ENCODE measurements at places on chromosomes 1 and 21.
A peak's percentile ranks its signal among the peaks of the same experiment; 100 is the strongest.

- no peak for DNase-seq
Measured at GRCh38 chr1:175363031-175363430, 170.5 kb upstream of the KIAA0040 start.

GRCh38 chr1:223700942-223701637, 11.2 kb upstream of the CAPN2 start:
- no peak for DNase-seq

DNA sequence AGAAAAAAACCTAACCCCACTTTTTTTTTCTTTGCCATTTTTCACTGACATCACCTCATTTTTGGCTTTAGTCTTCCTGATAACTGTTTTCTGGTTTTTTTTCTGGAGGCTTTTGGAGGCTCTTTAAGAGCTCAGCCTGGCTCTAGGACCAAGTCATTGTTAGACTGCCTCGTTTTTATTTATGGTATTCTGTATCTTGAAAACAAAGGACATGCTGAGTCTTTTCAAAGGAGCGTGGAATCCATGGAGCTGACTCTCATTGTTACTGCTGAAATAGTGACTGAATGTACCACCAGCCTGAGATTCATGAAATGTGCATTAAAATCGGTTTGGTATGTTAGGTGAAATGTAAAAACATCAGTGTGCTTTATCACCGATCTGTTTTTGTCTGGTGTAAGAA, 28.0 kb downstream of the RASAL2 start:
- DNase-seq = no peak

DNA sequence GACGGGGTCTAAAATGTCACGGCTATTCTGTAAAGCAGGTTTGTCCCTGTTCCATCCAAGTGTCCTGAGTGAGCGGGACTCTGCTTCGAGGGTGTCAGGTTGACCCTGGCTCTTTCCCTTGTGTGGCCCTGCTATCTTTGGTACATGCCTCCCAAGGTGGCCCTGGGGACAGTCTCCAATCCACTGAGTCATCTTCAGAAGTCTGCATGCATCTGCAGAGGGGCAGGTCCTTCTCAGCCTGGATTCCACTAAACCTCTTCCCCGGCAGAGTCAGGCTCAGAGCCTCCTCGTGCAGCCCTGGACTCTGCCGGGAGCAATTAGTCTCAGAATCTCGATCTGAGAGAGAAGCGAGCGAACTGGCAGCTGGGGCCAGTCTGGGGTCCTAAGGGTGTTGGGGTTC, 50.1 kb upstream of the KCNJ15 start:
- no peak for DNase-seq

- peak; percentile 77 for DNase-seq
Measured at GRCh38 chr1:226912587-226913176, 27.4 kb upstream of the COQ8A start.

DNA sequence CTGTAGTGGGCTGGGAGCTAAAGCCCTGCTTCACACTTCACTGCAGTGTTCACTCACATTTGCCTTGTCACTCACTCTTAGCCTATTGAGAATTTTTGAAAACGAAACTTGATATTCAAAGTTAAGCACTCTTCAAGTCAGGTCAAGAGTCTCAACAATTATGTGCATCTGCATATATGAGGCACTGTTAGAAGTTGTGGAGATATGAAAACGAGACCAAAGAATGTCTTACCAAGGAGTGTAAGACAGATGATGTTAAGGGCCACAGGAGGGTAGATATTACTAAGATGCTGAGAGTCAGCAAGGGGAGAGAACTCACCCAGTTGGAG, 64.7 kb upstream of the GJA8 start:
- no peak for DNase-seq

- DNase-seq = no peak
Measured at GRCh38 chr1:63983391-63984256, 209.8 kb downstream of the ROR1 start.

GRCh38 chr1:3863231-3863935, 6.1 kb downstream of the DFFB start:
- no peak for DNase-seq

DNA sequence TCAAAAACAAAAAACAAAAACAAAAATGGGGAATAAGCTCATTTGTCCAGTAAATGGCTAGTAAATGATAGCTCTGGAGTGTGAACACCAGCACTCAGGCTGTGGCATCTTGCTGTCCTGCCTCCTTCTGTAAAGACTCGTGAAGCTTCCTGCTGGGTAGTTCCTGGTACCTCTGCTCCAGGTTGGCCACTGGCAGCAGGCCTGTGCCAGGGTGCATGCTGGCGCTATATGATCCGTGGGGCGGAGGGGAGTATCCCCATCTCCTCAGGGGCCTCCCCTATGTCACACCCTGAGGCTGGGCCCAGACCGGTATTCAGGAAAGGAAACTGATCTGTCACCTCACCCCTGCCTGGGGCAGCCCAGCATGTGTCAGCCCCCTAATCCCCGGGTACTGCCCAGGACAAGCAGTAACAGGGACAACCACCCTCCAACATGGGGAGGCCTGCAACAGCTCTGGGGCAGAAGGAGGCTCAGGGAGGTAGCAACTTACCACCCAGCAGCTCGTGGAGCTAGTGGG, 14.1 kb downstream of the ALPL start:
- no peak for DNase-seq

DNA sequence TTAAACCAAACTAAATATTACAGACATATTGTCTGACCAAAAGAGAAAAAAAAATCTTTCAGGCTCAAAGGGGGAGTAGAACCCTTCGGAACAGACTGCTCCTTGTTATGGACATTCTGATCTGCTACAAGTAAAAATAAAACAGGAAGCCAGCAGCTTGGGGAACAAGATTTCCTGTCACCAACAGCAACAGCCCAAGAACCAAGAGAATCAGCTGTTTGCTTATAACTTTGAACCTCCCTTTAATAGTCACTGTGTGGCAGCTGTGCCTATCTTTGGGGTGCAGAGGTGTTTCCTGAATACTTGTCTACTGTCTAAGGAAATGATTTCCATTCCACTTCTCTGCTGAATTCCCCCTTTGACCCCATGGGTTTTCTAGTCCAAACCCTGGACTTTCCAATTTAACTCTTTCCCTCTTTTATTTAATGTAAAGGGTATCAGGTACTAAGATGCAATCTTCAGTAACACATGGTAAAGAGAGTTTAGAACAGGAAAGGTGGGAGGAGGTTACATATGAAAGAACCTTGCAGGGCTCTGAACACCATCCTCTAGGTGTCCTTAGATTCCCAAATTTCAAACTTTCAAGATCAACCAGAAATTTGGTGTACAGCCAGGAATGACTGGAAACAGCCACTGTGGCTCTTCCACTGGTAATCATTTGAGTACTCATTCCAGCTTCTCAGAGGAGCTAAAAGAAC, 38.6 kb downstream of the GPR3 start:
- no peak for DNase-seq

DNA sequence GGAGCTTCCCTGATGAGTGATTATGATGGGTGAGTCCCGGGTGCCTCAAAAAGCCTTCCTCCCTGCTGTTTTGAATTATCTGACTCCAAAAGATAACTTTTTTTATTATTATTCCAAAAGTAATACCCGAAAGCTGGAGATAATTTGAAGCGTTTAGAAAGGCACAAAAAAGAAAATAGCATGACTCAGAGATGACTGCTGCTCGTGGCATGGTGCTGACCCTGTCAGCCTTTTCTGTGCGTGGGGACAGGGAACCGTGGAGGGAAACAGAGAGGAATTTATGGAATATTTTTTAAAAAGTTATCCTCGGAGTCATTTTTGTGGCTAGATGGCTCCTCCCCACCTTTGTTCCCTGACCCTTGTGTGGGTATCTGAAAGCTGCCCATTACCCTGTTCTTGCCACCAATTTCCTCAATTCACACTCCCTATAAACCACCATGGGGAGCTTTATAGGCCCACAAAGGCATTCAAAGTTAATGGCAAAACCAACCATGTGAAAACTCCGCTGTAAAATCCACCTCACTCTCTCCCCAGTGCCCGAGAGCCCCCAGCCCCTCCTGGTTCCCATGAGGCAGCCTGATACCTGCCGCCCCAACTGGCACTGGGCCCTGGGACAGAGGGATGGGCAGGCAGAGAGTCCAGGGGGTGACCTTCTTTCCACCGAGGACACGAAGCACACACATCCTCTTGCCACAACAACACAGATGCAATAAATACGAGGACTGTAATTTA, 37.5 kb downstream of the IGSF21 start:
- no peak for DNase-seq

- DNase-seq = no peak
Measured at GRCh38 chr1:56375326-56375804, 204.0 kb downstream of the PLPP3 start.

DNA sequence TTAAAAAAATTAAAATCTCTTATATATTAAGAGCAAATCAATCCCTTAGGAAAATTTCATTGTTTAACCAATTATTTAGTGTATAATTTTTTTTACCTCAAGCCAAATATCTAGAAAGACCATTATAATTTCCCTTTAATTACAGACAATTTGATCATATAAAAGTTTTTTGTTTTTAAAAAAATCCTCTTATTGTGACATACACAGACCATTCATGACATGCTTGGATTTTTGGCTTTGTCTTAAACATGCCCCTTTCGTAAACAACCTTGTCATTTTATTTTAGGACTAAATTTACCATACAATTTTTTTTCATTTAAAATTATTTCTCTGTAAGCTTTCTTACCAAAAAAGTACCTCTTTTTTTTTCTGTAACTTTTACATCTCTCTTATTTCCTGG, 14.2 kb upstream of the CYP4B1 start:
- DNase-seq = no peak

DNA sequence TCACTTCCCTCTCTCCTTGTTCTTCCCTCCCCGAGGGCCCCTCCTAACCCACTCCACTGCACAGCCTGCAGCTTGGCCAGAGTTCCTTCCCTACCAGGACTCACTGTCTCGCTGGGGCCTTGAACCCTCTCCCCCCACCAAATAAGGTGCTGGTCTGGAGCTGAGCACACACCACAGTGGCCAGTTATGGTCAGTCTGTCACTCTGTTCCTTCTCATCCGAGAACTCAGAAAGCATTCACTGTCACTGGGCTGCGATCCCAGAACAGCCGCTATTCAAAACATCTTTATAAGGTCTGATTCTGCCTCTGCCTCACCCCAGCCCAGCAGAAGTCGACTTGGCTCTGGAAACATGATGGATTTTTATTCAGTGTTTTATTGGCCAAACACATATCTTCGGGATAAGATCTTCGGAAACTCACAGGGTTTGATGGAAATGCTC, 19.8 kb upstream of the LBR start:
- no peak for DNase-seq

DNA sequence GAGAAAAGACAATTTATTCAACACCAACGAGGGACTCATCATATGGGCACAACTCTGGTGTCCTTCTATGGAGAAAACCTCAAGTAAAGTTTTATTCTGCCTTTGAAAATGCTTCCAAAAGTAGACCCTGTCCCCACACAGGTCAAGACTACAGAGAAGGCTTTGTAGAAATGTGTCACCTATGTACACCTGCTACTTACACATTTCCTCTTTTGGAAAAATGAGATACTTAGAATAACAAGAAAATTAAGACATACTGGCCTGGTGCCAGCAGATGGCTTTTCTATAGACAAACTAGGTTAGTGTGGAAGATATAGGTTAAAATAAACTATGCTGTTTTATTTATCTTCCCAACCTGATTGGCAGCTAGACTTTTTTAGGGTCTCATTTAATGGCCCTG, 13.6 kb downstream of the POGK start:
- no peak for DNase-seq

- no peak for DNase-seq
Measured at GRCh38 chr1:151406176-151406575, 6.8 kb downstream of the PSMB4 start.

- no peak for DNase-seq
Measured at GRCh38 chr1:55547405-55547804, 332.2 kb upstream of the USP24 start.

DNA sequence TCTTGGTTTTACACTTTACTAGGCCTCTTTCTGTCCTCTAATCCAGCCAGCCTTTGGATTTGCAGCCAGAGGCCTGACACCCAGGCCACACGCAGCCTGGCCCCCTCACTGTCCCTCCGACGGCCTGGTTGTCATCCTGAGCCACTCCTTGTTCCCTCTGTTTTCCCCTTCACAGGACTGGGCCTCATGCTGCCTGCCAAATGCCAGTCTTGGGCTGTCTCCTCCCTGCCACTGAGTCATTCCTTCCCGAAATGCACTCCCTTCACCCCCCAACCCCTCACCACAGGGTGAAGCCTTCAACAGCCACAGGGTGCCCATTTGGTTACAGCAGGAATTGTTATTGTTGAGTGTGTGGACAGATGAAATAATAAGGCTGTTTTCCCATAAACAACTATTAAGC, 21.3 kb downstream of the ACOT11 start:
- DNase-seq = no peak

- no peak for DNase-seq
Measured at GRCh38 chr1:94701796-94702441, 118.2 kb upstream of the SLC44A3 start.

DNA sequence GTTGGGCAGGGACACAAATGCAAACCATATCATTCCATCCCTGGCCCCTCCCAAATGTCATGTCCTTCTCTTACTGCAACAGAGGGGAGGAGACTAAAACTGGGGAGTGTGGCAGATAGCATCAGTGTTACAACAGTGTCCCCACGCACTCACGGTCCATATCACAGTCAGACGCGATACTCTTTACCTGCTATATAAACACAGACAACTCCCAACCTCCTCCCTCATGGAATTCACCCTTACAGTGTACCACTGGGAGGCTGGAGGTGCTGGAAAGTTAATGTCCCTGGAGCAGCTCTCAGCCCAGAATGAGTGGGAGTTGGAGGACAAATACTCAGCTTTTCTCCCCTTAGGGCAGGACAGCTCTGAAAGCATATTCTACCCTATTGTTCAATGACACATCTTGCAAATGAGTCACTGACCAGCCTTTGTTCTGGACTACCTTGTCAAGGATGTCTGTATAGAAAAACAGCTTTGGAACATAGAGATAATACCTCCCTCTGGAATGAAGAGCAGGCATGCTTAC, 445.9 kb downstream of the SETD4 start:
- DNase-seq = no peak

DNA sequence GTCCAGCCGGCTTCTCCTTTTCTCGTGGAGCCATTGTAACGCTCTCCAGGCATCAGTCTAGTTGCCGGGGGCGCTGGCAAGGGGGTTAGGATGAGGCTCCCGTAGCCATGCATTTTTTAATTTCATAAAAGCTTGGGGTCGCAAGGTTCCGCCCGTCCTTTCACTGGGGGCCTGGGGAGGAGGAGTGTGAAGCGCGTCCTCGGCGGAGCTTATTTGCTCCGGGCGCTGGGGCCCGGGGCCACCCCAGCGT, 1.6 kb downstream of the ADGRL2 start:
- no peak for DNase-seq

DNA sequence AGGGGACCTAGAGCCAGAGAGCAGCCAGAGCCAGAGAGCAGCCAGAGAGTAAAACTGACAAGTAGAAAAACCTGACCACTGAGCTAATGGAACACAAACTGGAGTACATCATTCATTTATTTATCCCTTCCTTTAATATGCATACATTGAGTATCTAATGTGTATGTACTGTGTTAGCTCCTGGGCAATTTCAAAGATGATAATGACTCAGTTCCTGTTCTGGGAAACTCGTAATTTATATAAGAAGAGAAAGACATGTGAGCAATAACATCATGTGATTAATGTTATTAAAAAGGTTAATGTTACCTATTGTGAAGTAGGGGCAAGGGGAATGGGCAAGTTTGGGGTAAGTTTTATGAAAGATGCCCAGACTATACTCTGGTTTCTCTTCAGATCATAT, 199.9 kb downstream of the TNR start:
- DNase-seq = no peak
